Activated CD4-positive, alpha-beta T cell treated with anti-CD3 and anti-CD28 coated beads, Interleukin-2, amount 50 U/mL, for 16 hours (primary cell): ENCODE measurements at places on chromosomes 2 and 18.

GRCh38 chr2:64478502-64479230 lies 24.7 kb downstream of the LGALSL start:
- DNase-seq: no peak

GRCh38 chr2:167862782-167863181 lies 384.6 kb downstream of the STK39 start:
- peak; percentile 81 for DNase-seq

DNA sequence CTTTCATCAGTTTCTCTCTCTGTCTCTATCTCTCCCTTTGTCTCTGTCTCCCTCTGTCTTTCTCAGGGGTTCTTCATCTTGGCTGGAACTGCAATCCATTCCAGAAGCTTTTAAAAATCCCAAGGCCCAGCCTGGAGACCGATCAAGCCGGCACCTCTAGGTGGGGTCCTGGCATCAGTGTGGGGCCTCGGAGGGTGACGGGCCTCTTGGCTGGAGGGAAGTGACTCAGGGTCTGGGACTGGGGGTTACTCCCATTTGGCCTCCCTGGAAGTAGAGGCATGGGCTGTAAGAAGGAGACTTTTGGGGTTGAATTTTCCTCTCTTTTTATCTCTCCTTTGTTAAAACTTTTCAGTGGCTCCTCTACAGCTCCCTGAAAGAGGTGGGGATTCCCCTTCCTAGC lies 52.8 kb upstream of the OTOF start:
- DNase-seq: no peak

DNA sequence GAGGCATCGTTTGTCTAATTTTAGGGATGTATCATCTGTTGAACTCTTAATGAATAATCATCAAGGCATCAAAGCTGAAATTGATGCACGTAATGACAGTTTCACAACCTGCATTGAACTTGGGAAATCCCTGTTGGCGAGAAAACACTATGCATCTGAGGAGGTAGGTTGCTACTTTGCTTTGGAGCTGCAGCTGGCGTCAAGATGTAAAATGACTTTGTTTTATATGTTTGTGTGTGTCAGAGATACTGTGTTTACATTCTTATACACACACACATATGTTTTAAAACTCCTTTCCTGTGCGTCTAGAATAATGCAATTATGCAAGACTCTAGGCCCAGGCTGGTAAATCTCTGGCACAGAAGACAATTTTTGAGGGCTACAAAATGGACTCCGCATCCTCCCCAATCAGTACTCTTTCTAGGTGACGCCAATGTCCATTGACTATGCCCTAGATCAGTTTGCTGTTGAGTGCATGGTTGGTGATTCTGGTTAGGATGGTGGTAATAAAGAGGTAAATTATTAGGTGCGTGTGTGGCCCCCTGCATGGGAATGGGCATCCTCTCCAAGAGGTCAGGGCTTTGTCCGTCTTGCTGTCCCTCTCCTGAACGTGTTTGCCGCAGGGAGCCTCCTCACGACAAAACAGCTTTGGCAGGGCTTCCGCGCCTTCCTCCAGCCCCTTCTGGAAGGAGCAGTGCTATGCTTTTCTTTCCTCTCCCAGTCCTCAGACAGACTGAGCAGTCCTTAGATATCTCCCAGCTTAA lies 68.2 kb upstream of the EML6 start:
- DNase-seq: peak; percentile 15

- DNase-seq: no peak
Measured at GRCh38 chr2:43303889-43304288, 77.5 kb upstream of the ZFP36L2 start.

- DNase-seq: peak; percentile 64
Measured at GRCh38 chr2:109335631-109336176, 206.7 kb downstream of the SH3RF3 start.

- no peak for DNase-seq
Measured at GRCh38 chr2:191228333-191228732, 16.9 kb upstream of the MYO1B start.

GRCh38 chr2:8653485-8653884 lies 28.4 kb upstream of the ID2 start:
- DNase-seq: no peak

- DNase-seq: no peak
Measured at GRCh38 chr18:33201509-33201926, 239.0 kb downstream of the CCDC178 start.

DNA sequence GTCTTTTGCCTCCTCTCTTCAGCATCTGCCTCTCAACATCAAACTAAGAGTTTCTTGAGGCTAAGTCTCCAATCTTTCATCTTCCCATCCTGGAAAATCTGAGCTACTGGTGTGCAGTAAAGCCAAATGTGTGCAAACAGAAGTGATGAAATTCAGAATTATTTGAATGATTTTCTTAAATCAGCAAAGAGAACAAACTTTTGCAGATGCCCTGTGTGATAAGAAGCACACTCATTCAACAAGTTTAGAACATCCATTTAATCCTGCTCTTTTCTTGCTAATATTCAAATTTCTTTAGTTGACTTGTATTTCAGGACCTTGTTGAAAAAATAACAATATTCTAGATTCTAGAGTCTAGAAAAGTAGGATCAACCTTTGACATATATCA lies 1374.9 kb upstream of the CELF4 start:
- DNase-seq: no peak

DNA sequence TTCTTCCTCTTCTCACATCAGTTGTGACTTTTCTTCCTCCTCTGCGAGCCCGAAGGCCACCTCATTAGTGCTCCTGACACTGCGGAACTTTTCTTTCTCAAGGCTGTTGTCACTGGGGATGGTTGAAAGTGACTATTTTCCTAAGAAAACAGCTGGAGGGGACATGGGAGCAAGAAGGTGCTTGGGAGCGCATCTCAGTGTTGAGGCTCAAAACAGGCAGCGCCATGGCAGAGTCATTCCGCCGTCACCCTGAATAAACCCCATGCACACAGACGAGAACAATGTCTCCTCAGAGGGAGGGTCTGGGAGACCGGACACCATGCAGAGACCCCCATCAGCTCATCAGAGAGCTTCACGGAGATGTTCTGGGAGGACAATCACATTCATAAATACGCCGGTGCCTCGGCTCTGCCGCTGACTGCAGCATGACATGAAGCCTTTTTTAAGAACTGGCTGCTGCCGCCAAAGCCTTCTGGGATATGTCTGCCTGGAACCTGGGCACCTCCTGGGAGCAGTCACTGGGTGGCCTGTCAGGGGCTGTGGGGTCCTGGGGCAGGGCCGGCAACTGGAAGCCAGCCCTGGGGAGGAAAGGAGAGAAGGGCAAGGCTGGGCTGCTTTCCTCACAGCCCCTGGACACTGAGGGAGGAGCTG lies 19.2 kb downstream of the ATOH8 start:
- no peak for DNase-seq

- no peak for DNase-seq
Measured at GRCh38 chr2:21220930-21221329, 97.2 kb downstream of the TDRD15 start.

- no peak for DNase-seq
Measured at GRCh38 chr2:69175790-69176715, 163.1 kb downstream of the ANTXR1 start.

- DNase-seq: no peak
Measured at GRCh38 chr18:79062806-79063205, 6.4 kb upstream of the ATP9B start.

DNA sequence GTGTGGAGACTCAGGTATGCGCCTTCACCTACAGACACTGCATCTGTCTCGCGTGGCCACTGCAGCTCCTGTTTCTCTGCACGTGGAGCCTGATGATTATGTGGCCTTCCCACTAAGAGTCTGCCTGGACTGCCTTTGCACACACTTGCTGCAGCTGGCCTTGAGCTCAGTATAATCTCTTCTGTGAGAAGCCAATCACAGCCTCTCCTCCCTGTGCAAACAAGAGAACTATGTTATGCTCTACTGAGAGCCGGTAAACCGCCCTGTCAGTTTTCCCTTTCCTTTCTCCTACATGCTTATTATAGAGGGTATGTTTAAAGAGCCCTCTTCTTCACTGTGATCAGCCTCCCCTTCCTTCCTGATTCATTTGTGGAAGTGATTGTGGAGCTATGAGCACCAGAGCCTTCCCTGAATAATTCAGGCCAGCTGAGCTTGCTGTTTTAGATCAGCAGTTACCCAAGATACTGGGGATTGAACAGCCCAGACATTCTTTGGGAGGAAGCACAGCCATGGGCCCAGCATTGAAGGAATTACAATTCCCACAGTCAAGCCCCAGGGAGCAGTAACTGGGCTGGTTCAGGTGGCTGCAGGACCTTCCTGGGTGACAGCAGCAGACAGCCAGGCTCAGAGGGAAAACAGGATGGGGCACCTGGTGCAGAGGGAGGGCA lies 3.7 kb upstream of the TGFA start:
- no peak for DNase-seq

DNA sequence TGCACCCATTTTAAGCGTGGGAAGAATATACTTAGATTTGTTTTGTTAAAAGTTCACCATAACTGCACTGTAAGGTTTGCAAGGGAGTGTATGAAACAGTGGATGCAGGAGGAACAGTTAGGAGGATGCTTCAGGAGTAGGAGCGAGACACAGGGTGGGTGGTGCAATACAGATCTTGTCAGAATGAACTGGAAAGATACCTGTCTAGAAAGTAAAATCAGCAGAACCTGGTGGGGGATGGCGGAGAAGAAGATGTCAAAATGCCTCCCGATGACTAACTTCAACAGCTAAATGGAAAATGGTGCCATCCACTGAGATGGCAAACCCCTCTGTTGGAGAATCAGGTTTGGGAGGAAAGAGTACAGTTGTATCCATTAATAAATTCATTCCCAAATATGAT lies 18.2 kb downstream of the LANCL1 start:
- DNase-seq: no peak

DNA sequence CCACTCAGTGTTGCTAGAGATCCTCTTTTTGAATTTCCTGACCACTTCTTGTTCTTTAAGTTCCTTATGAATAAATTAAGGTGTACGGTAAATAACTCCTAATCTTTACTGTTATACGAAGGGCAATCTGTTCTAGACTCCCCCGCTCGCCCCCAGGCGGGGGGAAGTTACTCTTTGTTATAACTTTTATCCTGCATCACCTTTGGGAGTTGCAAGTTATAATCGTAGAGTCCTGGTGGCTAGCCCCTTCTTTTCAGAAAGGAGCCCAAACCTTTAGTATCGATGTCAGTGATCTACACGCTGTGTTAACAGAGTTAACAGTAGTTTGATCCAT lies 652 bp downstream of the GCA start:
- DNase-seq: peak; percentile 8

- DNase-seq: no peak
Measured at GRCh38 chr18:73563901-73564472, 583.6 kb downstream of the FBXO15 start.

DNA sequence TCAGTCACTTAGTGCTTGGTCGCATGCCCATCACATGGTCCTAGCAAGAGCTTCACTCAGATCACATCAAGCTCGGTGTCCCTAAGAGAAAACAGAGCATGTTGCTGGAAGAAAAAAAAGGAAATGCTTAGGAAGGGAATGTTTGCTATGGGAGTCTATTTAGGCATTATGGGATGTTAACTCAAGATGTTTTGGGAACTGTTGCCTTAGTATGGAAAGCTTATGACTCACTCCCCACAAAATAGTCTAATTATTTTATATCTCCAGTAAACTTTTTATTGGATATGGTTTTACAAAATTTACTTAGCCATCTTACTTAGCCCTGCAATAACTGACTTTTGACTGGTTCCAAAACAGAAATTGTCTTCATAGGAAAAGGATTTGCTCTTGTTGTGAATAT lies 439.5 kb upstream of the ZEB2 start:
- DNase-seq: no peak

GRCh38 chr2:150296770-150297546 lies 190.5 kb downstream of the RND3 start:
- DNase-seq: no peak

DNA sequence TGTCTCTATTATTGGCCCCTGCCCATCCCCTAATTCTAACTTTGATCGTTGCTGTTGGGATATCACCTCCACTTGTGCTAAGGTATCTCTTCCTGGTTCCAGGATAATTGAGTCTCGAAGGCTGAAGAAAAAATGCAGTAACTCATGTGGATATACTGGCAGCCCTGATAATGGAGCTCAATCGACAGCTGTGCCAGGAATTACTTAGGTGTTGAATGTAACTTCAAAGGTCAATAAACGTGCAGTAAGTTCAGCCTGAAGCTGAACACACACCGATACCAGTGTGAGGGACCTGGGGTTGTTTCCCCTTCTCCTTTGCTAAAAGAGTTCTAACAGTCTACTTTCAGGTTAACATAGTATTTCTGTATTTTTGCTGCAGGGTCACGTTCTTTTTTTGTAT lies 11.9 kb upstream of the REG3G start:
- DNase-seq: no peak

- no peak for DNase-seq
Measured at GRCh38 chr18:66550366-66550765, 53.5 kb downstream of the CDH19 start.

DNA sequence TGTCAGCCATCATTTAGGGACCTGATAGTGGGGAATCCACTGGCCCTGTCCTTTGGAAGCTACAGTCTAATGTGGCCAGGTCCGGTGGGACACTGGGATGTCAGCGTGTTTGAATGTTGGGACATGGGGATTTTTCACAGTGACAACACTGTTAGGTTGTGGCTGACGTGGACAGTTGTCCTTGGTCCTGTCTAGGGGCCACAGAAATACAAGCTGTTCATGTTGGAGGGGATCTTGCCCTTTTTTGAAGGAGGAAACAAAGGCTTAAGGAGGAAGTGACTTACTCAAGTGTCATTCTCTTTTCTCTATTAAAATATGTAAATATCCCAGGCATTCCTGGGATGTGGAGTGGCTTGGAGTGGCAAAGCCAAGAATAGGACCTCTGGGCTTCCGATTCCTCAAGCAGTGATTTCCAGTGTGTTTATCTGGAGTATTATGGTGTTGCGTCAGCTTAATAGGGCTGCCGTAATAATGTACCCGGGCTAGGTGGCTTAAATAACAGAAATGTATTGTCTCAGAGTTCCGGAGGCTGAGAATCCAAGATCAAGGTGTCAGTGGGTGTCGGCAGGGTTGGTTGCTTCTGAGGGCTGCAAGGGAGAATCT lies 8.5 kb downstream of the ACOXL start:
- no peak for DNase-seq

DNA sequence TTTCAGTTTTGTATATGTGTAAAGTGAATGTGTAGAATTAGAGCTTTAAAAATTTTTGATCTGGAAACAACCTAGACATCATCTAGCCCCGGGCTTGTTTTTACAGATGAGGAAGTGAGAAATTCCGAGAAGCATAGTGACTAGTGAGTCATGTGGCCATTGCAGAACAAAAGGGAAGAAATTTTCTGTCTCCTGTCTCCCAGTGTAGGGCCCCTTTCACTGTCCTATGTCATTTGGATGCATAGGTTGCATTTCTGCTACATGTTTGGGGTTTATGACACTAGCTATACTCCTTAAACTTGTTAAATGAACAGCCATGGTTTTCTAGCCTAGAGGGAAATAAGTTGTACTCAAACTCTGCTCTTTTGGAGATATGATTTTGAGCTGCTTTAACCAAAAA lies 84.6 kb downstream of the PLCL1 start:
- DNase-seq: peak; percentile 73

- DNase-seq: no peak
Measured at GRCh38 chr2:111221701-111222100, 101.0 kb downstream of the BCL2L11 start.
